Substantia nigra (tissue), 51 donors: ENCODE measurements at places on chromosomes 5 and 9.
A peak's percentile ranks its signal among the peaks of the same experiment; 100 is the strongest.

DNA sequence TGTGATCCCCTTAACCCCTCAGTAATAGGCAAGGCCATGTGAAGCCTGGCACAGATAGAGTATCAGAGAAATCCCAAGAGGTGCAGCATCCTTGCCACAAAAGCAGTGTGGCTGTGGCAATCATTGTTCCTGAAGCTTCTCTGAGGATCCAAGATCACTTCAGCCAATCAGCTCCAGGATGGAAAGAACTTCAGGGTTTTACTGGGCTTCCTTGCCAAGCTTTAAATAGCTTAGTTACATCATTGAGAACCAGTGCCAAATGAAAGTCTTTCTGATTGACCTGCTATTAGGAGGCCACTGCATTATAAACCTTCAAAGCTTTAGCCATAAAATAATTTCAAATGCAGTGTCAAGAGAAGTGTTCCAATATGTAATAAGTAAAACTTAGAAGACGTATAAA, 430.6 kb downstream of the PIK3R1 start:
- DNase-seq = no peak

DNA sequence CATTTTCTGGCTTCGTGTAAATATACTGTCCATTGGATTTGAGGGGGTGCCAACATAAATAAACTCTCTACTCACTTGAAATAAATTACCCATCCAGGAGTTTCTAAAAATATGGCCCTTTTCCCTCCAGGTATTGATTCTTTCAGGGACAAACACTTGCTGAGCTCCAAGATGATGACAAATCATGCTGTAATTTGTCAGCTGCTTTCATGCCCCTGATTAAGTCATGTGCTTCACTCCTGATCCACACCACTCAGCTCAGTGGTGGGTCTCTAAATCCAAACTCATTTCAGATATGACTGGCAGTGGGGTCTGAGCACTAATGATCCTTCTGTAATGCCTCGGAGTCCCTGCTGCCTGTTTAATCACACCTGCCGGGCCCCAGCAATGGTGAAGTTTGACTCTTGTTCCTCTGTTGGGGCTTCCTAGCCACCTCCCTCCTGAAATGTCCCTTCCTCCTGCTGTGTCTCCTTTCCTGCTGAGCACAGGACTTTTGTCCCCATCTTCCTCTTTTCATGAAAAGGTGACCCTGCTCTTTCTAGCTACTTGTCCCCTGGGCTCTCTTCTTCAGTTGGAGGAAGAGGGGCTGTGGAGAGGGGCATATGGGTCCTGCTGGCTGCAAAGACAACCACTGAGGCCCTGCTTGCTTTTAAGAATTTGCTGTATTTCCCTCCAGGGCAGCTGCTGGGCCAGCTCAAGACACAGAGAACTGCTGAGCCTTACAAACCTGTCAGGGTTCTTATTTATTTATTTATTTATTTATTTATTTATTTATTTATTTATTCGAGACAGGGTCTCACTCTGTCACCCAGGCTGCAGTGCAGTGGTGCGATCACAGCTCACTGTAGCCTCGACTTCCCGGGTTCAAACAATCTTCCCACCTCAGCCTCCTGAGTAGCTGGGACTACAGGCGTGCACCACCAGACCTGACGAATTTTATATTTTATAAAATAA, 200.0 kb downstream of the ATP10B start:
- no peak for DNase-seq

GRCh38 chr5:178326374-178326715, 93.7 kb upstream of the PHYKPL start:
- DNase-seq = no peak

DNA sequence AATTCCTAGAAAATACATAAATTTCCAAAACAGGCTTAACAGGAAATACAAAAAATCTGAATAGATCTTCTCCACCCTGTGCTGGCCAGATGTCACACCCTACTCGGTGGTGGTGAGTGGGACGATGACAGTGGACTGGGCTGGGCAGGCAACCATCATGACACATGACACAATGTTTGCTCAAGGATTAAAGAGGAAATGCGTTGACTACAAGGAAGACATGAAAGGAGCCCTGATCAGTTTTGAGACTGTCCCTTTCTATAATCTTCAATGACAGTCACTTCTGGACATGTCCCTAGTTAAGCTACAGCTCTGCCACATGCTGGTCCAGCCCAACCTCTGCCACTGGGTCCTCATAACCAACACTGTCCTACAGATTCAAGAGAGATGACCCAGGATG, 99.8 kb downstream of the ZDHHC21 start:
- no peak for DNase-seq

DNA sequence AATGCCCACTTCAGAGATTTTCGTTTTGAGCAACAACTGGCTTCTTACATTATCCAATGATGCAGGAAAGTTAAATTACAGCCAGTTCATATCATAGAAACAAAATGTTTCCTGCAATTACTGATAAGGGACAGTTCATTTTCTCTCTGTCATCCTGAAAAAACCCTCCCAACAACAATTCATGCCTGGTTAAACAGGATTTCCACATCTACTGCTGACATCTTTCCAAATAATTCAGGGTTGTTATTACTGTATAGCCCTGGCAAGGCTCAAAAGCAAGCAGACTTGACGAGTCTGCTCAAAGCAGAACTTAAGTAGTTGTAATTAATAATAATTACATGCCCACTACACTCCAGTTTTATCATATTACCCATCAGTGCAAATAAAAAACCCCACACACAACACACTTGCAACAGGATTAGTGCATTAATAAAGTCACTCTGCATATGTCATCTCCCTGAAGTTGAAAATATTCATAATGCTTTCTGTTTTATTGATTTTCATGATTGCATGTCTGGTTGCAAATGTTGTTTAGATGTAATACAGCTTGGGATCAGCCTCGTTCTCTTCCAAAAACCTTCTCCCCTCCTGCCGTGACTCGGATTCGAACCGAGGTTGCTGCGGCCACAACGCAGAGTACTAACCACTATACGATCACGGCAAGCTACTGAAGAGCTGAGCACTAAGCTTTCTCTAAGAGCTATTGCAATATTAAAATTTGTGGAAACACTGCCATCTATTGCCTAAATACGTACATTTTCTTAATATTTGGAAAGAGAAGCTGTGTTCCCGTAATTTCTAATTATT, 119.6 kb upstream of the NFIB start:
- DNase-seq = peak; percentile 9

- DNase-seq = no peak
These were observed 31.8 kb downstream of the F2RL2 start for GRCh38 chr5:76591366-76591765.

DNA sequence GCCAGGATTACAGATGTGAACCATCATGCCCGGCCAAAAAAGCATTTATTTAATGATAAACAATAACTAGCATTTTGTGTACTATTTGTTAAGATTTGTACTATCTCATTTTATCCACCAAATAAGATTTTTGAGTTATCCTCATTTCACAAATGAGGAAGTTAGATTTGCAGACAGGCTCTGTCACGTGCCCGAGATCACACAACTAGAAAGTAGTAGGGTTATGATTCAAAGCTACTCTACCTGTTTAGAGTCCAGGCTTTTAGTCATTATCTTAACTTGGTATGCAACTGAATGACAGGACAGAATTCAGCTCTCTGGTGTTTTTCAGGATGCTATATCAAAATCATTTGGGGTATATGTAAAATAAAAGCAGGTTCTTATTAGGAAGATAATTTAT, 20.5 kb downstream of the RANBP17 start:
- DNase-seq = no peak

DNA sequence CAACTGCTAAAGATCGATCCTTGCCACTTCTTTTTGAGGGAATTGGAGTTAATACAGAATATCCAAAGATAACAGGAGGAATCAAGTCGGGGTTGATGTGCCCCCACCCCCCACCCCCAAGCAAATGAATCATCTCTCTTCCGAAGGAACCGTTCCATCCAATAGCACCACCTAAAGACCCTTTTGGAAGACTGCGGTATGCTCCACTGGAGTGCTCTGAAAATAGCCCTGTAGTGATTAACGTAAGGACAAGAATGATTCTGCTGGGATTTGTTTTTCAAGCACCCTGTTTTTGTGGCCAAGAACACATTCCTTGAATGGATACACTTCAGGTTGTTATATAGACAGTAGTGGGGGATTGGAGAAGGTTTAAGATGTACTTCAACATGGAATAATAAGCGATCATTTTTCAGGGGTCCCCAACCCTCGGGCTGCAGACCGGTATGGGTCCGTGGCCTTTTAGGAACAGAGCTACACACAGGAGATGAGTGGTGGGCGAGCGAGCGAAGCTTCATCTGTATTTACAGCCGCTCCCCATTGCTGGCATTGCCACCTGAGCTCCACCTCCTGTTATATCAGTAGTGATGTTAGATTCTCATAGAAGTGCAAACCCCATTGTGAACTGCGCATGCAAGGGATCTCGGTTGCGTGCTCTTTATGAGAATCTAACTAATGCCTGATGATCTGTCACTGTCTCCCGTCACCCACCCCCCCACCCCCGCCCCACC, 44.5 kb upstream of the TMEM252 start:
- no peak for DNase-seq
